Myocyte (in vitro differentiated cells): ENCODE measurements at places on chromosomes 6 and 20. TPM values are rescaled to one million over a fixed set of nuclear protein-coding genes. Genes with fewer than 3 reads are reported as not detected.

The PHACTR1 gene
- total RNA-seq = 2.4 and 7.9 TPM in 2 replicates

- DNase-seq = no peak
Measured at GRCh38 chr20:62732031-62732760, 23.6 kb downstream of the NTSR1 start.

- DNase-seq = peak; percentile 25
Measured at GRCh38 chr20:20010639-20011500, 6.3 kb upstream of the NAA20 start.

DNA sequence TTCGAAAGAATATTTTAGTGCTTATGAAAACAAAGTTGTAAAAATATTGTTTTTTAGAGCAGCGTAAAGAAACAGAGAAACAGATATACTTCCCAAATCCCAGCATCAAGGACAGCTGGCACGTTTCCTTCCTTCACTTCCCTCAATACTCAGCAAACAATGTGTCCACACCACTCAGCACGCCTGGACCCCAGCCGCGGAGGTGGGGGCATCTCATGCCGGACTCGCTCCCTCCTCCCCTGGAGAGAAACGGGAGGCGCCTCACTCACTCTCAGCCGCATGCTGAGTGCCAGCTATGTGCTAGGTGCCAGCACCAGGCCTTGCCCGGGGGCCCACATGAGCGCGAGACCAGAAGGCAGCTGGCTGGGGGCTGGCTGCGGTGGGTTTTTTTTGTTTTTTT is 34.7 kb downstream of the SLC2A4RG start:
- DNase-seq = no peak

DNA sequence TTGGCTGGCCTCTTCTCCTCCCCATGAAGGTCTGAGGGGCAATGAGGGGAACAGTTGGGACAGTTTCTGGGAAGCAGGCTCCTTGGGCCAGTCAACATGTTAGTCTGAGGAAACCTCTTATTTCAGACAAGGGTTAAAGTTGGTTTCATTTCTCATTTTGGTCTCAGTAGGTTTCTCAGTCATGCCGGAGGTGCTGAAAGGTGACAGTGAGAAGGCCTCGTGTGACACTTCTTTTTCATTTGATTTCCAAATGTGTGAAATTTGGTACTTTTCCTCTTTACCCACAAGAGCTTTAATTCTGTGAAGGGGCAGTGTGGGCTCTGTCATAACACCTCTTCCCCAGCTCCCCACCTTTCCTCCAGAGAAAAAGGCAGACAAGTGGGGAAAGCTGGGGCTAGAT is 7.5 kb upstream of the GLP1R start:
- DNase-seq = no peak

DNA sequence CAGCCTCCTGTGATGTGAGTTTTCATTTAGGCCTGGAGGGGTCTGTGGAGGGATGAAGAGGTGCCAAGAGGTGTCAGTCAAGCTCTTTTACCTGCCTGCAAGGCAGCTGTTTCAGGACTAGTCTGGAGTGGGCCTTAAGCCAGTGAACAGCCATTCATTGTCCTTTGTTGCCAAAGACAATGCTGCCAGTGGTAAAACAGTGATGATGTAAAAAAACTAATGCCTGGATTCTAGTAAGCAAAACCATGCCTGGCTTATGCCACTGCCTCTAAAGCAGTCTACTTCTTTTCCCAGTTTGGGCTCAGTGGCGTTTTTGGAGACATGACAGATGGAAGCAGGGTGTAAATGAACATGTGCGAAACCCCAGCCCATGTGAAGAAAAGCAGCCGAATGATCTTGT is 93.5 kb upstream of the KCNK16 start:
- DNase-seq = no peak

- DNase-seq = peak; percentile 62
Measured at GRCh38 chr6:126176282-126176681, 163.6 kb upstream of the CENPW start.

The SNX14 gene
- total RNA-seq = 78.3 and 82.6 TPM in 2 replicates

The NMBR gene
- not detected in 2 replicates for total RNA-seq

The CBLN4 gene
- total RNA-seq = not detected in 2 replicates

- no peak for DNase-seq
Measured at GRCh38 chr20:62818592-62819493, 2.0 kb downstream of the COL9A3 start.

The DLK2 gene
- 3.3 and 6.2 TPM in 2 replicates for total RNA-seq

DNA sequence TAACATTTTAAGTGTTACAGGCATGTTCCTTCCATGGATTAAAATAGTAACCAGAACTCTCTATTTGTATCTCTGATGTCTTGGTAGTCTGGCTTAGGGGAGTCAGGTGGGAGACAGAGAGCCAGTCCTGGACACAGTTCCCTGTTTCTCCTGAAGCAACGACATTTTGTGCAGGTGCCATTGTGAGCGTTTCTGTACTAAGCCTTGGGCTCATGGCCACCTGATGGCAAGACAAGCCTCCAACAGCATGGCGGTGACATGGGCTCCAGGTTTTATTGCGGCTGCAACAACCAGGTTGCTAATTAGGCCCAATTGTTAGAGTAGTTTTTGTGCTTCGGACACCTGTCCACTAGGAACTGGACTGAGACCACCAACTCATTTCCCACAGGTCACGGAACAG is 105.3 kb downstream of the PRDM13 start:
- DNase-seq = no peak

DNA sequence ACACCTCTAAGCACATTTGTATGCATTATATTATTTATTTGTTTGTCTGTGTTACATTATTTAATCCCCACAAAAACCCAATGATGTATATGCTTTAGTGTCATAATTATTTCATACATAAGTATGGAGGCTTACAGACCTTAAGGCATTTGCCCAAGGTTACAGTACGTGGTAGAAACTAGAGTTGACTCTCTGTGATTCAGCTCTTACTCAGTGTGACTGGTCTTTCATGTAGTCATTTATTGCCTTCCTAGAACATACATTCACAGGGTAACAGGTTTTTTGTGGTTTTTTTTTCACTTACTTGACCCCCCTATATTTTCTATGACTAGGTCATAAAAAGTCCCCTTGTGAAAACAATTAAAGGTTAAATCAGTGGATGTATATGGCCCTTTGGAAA is 566.8 kb downstream of the TFAP2A start:
- DNase-seq = no peak

DNA sequence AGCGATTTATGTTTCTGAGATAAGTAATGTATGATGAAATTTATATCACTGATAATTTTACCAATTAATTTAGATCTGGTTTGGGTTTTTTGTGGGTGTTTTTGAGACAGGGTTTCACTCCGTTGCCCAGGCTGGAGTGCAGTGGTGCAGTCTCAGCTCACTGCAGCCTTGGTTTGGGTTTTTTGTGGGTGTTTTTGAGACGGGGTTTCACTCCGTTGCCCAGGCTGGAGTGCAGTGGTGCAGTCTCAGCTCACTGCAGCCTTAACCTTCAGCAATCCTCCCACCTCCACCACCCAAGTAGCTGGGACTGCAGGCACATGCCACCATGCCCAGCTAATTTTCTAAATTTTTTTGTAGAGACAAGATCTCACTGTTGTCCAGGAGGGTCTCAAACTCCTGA is 13.0 kb downstream of the MRS2 start:
- no peak for DNase-seq

GRCh38 chr20:63371291-63371865 is 10.2 kb upstream of the CHRNA4 start:
- no peak for DNase-seq

GRCh38 chr6:68876792-68877493 is 241.9 kb downstream of the ADGRB3 start:
- peak; percentile 21 for DNase-seq

The SLC17A3 gene
- total RNA-seq = not detected in 2 replicates

The PTK6 gene
- 2.1 and 5.2 TPM in 2 replicates for total RNA-seq

The CLVS2 gene
- not detected in 2 replicates for total RNA-seq

The PDE10A gene
- total RNA-seq = 15.8 and 16.2 TPM in 2 replicates

DNA sequence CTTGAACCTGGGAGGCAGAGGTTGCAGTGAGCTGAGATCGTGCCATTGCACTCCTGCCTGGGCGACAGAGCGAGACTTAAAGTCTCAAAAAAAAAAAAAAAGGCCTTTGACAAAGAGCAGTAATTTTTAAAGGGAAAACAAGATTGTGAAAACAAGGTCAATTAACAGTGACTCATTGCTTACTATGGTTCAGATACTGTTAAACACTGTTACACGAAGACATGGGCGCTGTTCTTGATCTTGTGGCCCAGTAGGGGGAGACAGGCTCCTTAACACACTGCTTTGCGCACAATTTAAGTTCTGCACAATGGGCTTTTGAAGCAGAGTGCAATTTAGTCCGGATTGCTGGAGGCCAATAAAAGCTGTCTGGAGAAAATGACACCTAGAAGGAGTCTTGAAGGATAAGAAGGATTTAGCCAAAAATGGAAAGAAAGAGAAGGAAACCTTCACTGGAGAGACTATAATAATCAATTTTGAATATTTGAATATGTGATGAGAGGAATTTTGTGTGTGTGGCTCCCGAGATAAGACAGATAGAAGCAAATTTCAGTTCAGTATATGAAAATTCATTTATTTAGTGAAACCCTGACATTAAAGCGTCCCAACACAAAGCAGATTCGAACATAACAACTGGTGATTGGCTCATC is 6.0 kb upstream of the LATS1 start:
- peak; percentile 43 for DNase-seq

GRCh38 chr6:36649701-36650484 is 28.6 kb upstream of the CDKN1A start:
- peak; percentile 53 for DNase-seq

DNA sequence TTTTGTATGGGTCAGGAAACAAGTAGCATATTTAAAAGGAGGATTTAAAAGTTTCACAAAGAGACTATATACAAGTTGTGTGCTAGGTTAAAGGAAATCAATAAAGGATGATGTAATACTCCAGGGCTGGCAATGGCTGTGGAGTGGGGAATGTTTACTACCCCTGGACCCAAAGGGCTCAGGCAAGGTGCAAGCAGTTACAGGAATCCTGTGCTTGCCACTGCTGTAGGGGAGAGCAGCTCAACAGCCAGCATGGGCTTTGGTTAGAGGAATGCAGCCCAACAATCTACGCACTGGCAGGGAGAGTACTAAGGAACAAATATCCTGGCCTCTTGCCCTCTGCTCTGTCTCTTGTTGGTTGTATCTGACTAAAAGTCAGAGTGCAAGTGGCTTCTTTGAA is 1642.2 kb downstream of the KHDRBS2 start:
- no peak for DNase-seq

- DNase-seq = no peak
Measured at GRCh38 chr6:75347898-75348610, 63.5 kb upstream of the TMEM30A start.

DNA sequence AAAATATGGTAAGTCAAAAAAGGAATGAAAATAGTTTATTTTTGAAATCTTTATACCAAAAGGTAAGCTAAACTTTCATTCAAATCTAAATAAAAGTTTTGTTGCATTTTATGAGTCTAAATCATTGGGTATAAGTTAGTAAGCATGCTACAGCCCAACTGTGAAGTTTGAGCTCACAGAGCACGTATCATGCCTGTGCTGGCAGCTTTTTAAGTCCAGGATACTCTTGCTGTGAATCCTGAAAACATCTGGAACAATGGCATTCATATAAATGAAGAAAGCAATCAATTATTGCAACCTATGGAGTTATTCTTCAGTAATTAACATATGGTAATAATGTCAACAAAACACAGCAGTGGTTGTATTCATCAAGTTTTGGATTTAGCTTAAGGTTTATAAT is 656.9 kb downstream of the RFPL4B start:
- no peak for DNase-seq

The CUTA gene
- 163 and 189 TPM in 2 replicates for total RNA-seq

GRCh38 chr6:64012351-64013001 is 376.9 kb downstream of the PHF3 start:
- peak; percentile 9 for DNase-seq

The FAM83B gene
- total RNA-seq = not detected in 2 replicates

DNA sequence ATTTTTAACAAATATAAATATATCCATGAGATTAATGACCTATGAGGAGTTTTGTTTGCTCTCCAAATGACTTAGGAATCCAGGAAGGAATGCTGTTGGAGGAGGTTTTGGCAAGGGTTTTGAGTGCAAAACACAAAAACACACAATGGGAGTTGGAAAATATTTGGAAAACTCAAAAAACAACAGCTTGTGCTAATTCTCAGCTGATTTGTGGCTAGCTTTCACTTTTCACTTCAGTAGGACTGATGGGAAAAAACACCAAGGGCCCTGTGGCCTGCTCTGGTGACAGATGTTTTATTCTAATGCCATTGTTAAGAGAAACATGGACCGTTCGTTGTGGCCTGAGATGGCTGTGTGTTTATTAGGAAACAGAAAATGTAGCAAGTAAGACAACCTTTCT is 113.9 kb downstream of the ALDH8A1 start:
- peak; percentile 41 for DNase-seq

GRCh38 chr6:4931530-4932227 is 72.2 kb downstream of the RPP40 start:
- no peak for DNase-seq

- DNase-seq = no peak
Measured at GRCh38 chr6:166849749-166850183, 106.6 kb downstream of the RNASET2 start.

DNA sequence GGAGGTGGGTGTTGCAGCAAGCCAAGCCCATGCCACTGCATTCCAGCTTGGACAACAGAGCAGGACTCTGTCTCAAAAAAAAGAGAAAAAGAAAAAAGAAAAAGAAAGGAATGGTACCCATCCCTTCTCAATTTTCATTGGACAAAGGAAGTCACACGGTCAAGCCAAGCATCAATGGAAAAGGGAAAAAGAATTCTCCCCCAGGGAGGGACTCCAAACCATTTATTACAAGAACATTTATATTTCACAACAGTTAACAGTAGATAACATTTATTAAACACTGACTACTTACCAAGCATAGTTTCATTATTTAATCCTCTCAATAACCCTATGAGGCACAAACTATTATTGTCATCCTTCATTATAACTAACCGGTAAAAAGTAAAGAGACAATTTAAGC is 6.6 kb upstream of the KIF13A start:
- DNase-seq = no peak

- no peak for DNase-seq
Measured at GRCh38 chr6:125739364-125739763, 10.1 kb upstream of the HEY2 start.

The HLA-DOA gene
- total RNA-seq = not detected in 2 replicates

DNA sequence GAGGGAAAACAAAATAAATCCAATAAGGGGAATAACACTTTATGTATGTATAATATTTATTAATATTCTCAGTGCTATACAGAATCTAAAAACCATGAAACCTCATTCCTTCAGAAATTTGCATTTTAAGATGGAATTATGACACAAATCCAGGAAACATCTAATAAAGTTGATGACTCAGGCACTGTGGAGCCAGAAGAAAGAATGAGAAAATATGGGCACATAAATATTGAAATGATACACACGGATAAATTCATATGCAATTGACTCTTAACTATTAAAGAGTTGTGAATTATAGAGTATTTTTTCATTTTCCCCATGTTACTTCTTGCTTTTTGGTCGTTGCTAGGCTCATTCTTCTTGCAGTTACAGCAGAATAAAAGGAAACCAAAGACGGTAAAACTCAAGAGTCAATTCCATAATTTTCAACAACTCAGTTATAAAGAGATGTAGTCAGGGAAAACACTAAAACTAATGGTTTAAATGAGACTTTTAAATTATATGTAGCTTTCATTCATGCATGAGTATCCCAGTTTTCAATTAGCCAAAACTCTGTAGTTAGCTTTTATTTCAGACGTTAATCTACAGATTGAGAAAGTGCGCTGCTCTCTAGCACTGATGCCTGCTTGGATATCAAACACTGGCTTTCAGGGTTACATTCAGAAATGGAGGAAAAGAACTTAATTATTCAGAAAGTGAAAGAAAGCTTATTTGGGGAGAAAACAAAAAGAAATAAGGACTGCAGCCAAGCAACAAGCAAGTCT is 95.4 kb downstream of the ADGRB3 start:
- DNase-seq = no peak

The AIF1 gene
- not detected in 2 replicates for total RNA-seq

- DNase-seq = peak; percentile 74
Measured at GRCh38 chr6:111689946-111690345, 84.3 kb upstream of the TRAF3IP2 start.

The PIM1 gene
- total RNA-seq = 3.0 and 4.6 TPM in 2 replicates

The DEFB110 gene
- not detected in 2 replicates for total RNA-seq

The SPAG4 gene
- 1.2 and 5.5 TPM in 2 replicates for total RNA-seq
